ENCODE measurements at places on chromosomes 16 and 17. TPM values are rescaled to one million over a fixed set of nuclear protein-coding genes. Genes with fewer than 3 reads are reported as not detected.

GRCh38 chr17:74962622-74963394 is 9.8 kb downstream of the HID1 start:
- no peak overlapping the region for H3K4me3 ChIP-seq
- no peaks in the 10 kb centered on the region for H3K27me3 ChIP-seq
- no peaks in the 10 kb centered on the region for H3K36me3 ChIP-seq

The C1QTNF1 gene
- total RNA-seq, result 7.4 TPM

The PAGR1 gene
- 18.4 TPM for total RNA-seq

DNA sequence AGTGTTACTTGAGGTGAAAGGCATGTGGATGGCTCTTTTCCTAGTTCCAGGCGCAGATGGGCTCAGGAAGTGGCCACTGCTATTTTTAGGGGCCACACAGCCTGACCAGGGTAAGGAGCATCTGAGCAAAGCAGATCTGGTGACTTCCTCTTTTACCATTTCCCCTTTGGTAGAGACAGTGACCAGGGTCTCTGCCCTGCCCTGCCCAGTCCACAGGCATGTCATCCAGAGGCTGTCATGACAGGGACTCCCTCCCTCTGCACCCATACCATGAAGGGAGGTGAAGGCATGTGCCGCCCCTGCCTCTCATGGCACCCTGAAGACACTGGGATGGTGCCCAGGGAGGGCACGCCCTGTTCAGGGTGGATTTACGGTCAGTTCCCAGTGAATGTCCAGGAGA is 2.2 kb downstream of the PLA2G15 start:
- no peak for DNase-seq
- peak overlapping the region; percentile 37 for H3K27ac ChIP-seq
- H3K27me3 ChIP-seq, result no peaks in the 10 kb centered on the region
- no peak overlapping the region for H3K4me3 ChIP-seq

- no peak overlapping the region for H3K27ac ChIP-seq
- H3K27me3 ChIP-seq, result no peaks in the 10 kb centered on the region
- no peaks in the 10 kb centered on the region for H3K4me1 ChIP-seq
Observed at GRCh38 chr17:65446043-65446442, 115.4 kb downstream of the AXIN2 start.

- peaks cover 12% of the 10 kb centered on the region for H3K36me3 ChIP-seq
- no peaks in the 10 kb centered on the region for H3K27me3 ChIP-seq
- no peak for DNase-seq
- no peak overlapping the region for H3K27ac ChIP-seq
Observed at GRCh38 chr16:11740567-11740966, 2.1 kb downstream of the TXNDC11 start.

The SLC6A4 gene
- total RNA-seq, result 3.5 TPM

- DNase-seq, result no peak
- peak overlapping the region; percentile 5 for H3K27ac ChIP-seq
- no peaks in the 10 kb centered on the region for H3K27me3 ChIP-seq
- H3K4me3 ChIP-seq, result no peak overlapping the region
Observed at GRCh38 chr16:31474173-31474714, 2.3 kb downstream of the TGFB1I1 start.

DNA sequence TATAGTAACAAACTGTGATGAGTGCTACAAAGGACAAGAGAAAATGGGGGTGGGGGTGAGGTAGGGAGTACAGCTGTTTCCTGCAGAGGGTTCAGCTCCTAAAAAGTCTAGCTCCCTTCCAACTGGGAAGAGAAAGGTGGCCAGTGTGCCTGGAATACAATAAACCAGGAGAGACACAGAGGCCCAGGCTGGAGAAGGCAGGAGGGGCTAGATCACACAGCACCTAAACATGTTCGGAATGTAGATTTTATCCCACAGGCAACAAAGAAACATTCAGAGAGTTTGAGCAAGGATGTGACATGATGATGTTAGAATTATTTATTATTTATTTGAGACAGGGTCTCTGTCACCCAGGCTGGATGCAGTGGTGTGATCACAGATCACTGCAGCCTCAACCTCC is 10.2 kb downstream of the TEX2 start:
- DNase-seq, result no peak
- H3K27me3 ChIP-seq, result no peaks in the 10 kb centered on the region
- H3K36me3 ChIP-seq, result no peaks in the 10 kb centered on the region
- H3K4me3 ChIP-seq, result no peak overlapping the region
- no peak overlapping the region for H3K27ac ChIP-seq

- no peak overlapping the region for H3K27ac ChIP-seq
- H3K36me3 ChIP-seq, result no peaks in the 10 kb centered on the region
- no peak overlapping the region for H3K4me3 ChIP-seq
- H3K4me1 ChIP-seq, result no peaks in the 10 kb centered on the region
Observed at GRCh38 chr17:39776252-39776651, 38.5 kb downstream of the GRB7 start.

DNA sequence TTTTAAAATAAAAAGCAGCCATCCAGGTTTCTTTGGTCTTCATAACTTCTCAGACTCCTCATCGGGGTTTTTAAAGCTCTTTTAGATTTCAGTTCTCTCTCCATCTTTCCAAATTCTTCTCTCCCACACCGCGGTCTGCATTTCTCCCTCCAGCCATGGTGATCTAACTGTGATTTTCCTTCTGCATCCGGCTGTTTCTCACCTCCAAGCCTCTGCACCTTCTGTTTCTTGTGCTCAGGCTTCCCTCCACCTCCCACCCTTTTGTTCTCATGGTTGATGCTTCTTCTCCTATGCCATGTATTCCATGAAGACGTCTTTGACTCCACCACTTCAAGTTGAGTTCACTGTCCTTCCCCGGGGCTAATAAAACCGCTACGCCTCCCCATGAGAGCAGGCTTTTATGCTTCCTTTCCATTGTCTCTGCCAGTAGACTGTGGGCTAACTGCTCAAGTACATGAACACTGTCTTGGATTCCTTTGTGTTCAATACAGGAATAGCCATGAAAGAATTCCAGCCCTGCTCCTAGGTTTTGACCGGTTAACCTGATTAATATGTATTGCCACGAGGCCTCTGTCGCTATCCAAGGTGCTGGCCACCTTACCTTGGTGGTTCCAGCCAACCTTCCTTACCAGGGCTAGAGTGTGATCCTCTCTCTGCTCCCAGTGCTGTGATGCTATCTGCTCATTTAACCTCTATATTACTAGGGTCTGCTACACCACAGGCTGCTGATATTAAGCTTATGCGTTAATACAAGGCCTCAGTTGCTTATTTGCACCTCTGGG is 625.1 kb downstream of the HS3ST4 start:
- H3K27ac ChIP-seq, result no peak overlapping the region
- no peak for DNase-seq
- no peaks in the 10 kb centered on the region for H3K36me3 ChIP-seq

The FOXL1 gene
- 2.5 TPM for total RNA-seq

The CSH2 gene
- not detected for total RNA-seq

DNA sequence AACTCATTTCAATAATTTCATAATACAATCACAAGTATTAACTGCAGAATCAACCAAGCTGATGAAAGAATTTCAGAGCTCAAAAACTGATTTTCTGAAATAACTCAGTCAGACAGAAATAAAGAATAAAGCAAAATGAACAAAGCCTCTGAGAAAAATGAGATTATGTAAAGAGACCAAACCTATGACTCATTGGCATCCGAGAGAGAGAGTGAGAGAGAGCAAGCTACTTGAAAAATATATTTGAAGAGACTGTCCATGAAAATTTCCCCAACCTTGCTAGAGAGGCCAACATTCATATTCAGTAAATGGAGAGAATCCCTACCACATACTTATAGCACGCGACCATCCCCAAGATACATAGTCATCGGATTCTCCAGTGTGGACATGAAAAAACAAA is 1376.4 kb downstream of the CDH11 start:
- no peaks in the 10 kb centered on the region for H3K27me3 ChIP-seq
- H3K27ac ChIP-seq, result no peak overlapping the region
- no peak overlapping the region for H3K4me3 ChIP-seq
- no peaks in the 10 kb centered on the region for H3K36me3 ChIP-seq

The ST6GALNAC1 gene
- 22.5 TPM for total RNA-seq

DNA sequence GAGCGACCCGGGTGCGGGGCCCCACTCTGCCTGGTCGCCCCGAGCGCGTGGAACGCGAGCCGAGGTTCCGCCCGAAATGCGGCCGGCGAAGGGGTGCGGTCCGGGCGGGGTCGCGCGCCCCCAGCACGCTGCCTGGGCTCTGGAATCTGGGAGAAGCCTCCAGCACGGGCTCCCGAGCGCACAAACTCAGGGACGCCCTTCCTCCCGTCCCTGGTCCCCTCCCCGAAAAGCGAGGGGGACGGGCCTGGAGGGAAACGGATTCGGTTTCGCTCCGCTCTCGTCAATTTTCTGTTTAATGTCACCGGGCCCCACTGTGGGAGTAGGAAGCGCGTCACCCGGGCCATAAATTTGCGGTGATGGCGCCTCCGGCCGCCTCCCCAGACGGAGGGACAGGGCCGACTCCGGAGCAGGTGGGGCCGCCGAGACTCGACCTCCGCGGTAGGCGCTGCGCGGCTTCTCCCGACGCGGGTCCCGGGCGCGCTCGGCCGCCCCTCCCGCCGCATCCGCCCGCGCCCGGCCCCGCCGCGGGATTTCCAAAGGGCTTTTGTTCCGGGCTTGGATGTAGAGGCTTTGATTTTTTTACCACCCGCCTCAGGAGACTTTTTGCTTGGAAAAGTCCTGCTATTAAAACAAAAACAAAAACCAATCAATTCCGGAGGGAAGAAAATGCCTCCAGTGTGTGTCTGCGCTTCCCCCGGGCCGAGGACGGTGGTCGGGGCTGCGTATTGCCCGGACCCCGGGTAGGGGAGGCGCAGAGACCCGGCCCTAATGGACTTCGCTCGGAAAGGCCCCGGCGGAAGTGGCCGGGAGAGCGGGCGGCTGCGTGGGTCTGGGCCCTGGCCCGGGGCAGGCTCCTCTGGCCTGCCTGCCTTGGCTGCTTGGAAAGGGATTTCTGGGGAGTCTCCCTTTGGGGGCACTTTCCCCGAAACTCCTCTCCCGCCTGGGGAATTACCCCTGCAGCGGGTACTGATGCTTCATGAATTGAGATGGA is 7.9 kb upstream of the BAHCC1 start:
- no peaks in the 10 kb centered on the region for H3K27me3 ChIP-seq
- peaks cover 3% of the 10 kb centered on the region for H3K36me3 ChIP-seq
- H3K4me3 ChIP-seq, result peak overlapping the region; percentile 68
- peak; percentile 75 for DNase-seq
- H3K27ac ChIP-seq, result peak overlapping the region; percentile 94
- H3K4me1 ChIP-seq, result peaks cover 12% of the 10 kb centered on the region

DNA sequence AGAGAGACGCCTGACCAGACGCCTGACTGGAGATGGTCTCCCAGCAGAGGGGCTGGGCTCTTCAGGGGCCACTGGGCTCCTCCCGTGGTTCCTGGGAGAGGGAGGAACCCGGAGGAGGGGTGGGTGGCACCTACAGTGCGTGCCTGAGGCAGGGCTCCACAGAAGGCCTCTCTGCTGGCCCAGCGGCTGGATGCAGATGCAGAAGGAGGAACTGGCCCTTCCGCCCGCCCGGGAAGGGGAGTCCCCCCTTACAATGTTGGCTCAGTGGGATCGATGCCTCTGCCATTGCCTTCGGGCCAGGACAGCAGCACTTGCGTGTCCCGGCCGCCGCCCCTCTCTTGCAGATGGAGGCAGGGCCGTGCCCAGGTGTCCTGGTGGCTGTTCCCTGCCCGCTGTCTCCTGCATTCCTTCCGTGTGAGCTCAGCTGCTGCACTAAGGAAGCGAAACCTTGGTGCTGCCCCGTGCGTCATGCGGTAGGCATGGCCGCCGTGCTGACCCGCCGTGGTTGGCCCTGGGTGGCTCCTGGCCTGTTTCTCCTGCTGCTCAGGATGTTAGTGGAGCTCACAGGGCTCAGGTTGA is 15.1 kb downstream of the BAIAP2 start:
- no peaks in the 10 kb centered on the region for H3K36me3 ChIP-seq
- H3K4me3 ChIP-seq, result no peak overlapping the region

- H3K27ac ChIP-seq, result no peak overlapping the region
- no peak overlapping the region for H3K4me3 ChIP-seq
- peaks cover 4% of the 10 kb centered on the region for H3K36me3 ChIP-seq
- DNase-seq, result no peak
Observed at GRCh38 chr17:81223762-81224130, 981 bp upstream of the CEP131 start.

- no peaks in the 10 kb centered on the region for H3K36me3 ChIP-seq
- H3K27ac ChIP-seq, result peak overlapping the region; percentile 79
- H3K27me3 ChIP-seq, result no peaks in the 10 kb centered on the region
Observed at GRCh38 chr17:1229349-1229899, 40.8 kb upstream of the BHLHA9 start.

The PRAC2 gene
- total RNA-seq, result not detected

The KRTAP3-1 gene
- total RNA-seq, result not detected

The ELMO3 gene
- total RNA-seq, result 6.5 TPM

The PDE6G gene
- 1.8 TPM for total RNA-seq

DNA sequence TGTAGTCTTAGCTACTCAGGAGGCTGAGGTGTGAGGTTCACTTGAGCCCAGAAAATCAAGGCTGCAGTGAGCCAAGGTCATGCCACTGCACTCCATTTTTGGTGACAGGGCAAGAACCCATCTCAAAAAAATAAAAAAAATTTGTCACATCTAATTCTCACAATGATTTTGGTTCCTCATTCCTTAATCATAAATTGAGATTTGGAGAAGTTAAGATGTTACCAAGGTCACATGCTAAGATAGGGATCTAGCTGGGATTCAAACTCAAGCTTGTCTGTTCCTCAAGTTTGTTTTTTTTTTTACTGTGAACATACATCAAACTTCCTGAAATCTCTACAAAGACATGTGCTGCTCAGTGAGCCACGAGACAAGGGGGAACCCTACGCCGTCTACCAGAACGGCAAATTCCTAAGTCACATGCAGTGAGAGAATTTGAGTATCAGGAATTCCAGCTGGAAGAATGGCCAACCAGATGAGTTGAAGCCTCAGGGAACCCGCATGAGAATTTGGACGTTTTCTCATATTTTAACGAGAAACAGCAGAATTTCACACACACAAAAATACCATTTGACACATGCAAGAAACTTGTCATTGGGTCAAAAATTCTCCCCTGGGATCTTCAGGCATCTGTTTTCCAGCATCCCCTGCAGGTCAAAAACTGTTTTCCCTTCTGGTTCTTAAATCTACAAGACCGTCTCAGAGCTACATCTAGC is 414.1 kb upstream of the GOT2 start:
- no peaks in the 10 kb centered on the region for H3K27me3 ChIP-seq
- H3K36me3 ChIP-seq, result no peaks in the 10 kb centered on the region
- no peaks in the 10 kb centered on the region for H3K4me1 ChIP-seq

The CCL1 gene
- not detected for total RNA-seq
